ENCODE measurements at places on chromosomes 16 and 17.

DNA sequence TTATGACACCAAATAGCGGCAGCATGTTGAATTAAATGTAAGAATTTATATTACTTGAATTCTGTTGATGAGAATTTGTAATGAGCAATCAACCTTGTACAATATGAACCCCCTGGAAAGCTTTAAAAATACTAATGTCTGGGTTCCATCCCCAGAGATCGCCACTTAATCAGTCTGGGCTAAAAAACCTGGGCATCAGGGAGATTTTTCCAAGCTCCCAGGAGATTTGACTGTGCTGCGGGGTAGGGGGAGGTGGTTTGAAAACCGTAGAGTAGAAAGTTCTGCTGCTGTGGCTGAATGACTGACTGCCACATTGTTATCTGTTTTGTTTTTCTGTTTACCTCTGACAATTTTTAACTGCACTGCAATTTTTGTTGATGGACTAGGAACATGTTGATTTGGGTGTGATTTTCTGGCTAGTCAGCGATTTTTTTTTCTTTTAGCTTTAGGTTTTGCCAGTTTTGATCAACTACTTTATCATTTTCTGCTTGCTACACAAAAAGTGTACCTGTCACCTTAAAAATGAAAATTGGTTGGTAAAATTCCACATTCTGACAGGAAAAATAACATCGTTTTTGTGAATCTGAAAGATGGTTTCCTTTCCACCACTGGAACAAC lies 79.3 kb downstream of the PCTP start:
- DNase-seq: no peak

- DNase-seq: no peak
Observed at GRCh38 chr17:75755990-75756389, 9.0 kb downstream of the GALK1 start.

DNA sequence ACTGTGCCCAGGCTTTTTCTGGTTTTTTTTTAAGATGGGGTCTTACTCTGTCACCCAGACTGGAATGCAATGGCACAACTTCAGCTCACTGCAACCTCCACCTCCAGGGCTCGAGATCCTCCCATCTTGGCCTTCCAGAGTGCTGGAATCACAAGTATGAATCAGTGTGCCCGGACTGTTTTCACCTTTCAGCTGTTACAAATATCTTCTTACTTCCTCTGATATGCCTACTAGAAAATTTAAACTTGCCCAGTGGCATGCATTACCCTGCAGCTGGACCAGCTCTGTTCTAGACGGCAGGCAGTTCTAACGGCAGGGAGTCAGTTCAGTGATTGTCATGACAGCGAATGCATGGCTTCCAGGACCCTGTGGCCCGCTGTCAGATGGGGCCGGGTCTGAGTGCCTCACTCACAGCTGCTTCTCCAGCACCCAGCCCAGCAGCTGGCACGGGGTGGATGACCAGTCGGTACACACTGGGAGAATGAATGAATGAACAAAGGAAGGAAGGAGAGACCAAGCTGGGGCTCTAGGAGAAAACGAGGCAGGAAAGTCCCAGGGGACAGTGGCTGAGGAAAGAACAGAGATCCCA lies 28.0 kb upstream of the LITAF start:
- DNase-seq: no peak

GRCh38 chr17:75367312-75367711 lies 38.2 kb downstream of the GRB2 start:
- no peak for DNase-seq
